ENCODE measurements at places on chromosomes 11 and 22. TPM values are rescaled to one million over a fixed set of nuclear protein-coding genes. Genes with fewer than 3 reads are reported as not detected.

TSPO gene
- total RNA-seq: 138 TPM

SAA2 gene
- not detected for total RNA-seq

NCAM1 gene
- not detected for total RNA-seq

KLHDC7B gene
- total RNA-seq: 5.3 TPM

TEX12 gene
- not detected for total RNA-seq

DNA sequence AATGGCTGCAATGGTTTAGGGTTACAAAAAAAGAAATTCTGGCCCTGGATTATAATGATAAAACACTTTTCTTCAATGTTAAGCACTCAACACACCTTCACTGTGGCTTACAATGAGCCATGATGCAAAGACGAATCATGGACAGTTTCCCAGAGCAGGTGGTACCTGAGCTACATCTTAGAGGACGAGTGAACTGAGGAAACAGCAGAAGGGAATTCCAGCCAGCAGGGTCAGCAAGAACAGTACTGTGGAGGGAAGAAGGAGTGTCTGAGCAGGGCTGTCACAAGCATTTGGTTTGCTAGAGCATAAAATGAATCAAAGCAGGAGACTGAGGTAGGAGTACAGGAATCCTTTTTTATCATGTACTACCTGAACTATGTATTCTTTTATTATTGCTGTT is 332.8 kb upstream of the C11orf87 start:
- no peak overlapping the region for H3K27ac ChIP-seq
- no peaks in the 10 kb centered on the region for H3K36me3 ChIP-seq
- no peak overlapping the region for H3K4me3 ChIP-seq
- H3K4me1 ChIP-seq: no peaks in the 10 kb centered on the region

DNA sequence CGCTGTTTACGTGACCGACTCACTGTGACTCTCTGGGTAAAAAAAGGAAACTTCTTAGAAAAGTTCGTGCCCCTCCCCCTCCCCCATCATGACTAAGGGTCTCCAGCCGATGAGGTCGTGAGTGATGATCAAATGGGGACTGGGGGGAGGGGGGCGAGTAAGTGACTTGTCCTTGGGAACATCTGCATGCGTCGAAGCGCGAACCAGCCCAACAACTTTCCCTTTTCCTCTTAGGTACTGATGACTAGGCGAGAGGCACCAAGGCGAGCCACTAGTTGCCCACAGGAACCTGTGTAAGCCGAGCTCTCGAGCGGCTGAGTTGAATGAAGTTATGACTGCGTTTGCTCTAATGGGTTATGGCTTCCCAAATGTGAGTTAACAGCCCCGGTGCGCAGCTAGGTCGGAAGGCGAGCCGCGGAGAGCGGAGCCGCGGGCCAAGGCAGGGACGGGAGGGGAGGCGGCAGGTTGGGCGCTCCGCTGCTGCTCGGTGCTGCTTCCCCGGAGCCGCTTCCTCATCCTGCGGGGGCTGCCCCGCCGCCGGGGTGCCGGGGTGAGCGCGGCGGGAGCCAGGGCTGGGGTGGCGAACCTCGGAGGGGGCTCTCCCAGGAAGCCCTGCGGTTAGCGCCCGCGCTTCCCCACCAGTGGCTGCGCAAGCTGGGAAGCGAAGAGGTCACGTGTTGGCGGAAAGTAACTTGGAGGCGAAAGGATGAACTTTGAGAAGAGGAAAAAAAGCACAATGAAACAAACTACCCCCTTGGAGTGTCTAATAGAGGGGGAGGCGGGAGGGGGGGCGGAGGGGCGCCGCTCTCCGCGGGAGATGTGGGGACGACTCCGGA is 22.1 kb upstream of the BDNF start:
- no peaks in the 10 kb centered on the region for H3K4me1 ChIP-seq
- no peak overlapping the region for H3K27ac ChIP-seq
- peak overlapping the region; percentile 19 for H3K4me3 ChIP-seq
- peaks cover 4% of the 10 kb centered on the region for H3K36me3 ChIP-seq
- peaks cover 57% of the 10 kb centered on the region for H3K27me3 ChIP-seq
- DNase-seq: peak; percentile 54

DNA sequence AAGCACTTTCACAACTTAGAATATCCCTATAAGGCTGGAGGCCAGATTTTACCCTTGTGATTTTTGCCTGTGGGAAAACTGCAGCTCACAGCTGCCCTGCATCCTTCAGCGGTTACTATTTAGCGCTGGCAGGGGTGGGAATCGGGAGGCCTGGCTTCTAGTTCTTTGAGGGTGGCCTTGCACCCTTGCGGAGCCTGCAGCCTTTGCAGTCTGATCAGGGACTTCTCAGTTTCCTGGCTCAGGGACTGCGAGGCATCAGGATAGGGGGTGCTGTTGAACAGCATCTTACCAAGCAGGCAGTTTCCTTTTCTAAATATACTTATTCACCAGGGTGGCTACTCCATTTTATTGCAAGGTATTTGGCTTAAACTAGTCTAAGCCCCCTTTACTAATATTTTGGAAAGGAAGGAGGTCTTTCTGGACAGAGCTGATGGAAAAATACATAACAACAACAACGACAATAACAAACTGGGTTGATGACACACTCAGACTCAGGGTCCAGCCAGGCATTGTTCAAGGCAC is 2.9 kb upstream of the APOA1 start:
- no peaks in the 10 kb centered on the region for H3K27me3 ChIP-seq
- no peak overlapping the region for H3K27ac ChIP-seq
- H3K4me3 ChIP-seq: no peak overlapping the region
- peaks cover 11% of the 10 kb centered on the region for H3K4me1 ChIP-seq

GRCh38 chr22:45554040-45554406 is 51.3 kb downstream of the FBLN1 start:
- H3K36me3 ChIP-seq: no peaks in the 10 kb centered on the region
- no peaks in the 10 kb centered on the region for H3K4me1 ChIP-seq
- no peak overlapping the region for H3K27ac ChIP-seq

DNA sequence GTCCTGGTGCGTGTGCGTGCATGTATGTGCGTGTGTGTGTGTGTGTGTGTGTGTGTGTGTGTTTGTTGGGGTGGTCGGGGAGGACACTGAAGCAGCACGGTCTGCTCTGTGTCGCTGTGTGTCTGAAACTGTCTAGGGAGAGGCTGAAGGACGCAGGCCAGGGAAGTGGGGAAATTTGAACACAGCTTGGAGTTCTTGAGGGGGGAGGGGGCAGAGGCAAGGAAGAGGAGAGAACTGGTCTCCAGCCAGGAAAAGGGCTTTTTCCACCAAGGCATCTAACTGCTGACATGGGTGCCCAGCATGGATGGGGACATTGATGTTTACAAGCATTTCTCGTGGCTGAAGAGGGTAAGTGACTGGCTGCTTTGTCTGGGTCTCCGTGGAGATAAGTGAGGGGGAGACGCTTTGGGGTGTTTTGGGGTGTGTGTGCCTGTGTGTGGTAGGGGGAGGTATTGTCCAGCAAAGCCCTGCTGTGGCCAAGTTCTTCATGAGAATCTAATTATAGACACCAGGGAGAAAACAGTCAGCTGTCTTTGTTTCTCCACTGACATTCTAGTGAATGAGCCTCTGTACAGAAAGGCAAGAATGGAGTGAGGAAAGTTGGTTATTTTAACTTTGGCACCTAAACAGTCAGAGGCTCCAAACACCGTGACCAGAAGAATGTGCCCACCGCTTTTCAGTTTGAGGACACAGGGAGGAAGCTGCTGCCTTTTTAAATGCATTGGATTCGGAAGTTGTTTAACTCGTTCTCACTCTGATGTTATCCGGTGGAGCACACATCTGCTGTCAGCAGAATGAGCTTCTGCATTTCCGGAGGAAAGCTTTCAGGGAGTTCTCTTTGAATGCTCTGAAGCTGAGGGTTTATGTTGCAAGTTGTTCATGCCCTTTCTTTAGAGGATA is 63.7 kb downstream of the PPFIBP2 start:
- H3K27me3 ChIP-seq: peaks cover 45% of the 10 kb centered on the region
- peak overlapping the region; percentile 43 for H3K27ac ChIP-seq
- H3K36me3 ChIP-seq: no peaks in the 10 kb centered on the region
- peak overlapping the region; percentile 77 for H3K4me3 ChIP-seq
- DNase-seq: peak; percentile 77

- peaks cover 3% of the 10 kb centered on the region for H3K27me3 ChIP-seq
- peak overlapping the region; percentile 91 for H3K27ac ChIP-seq
- peaks cover 58% of the 10 kb centered on the region for H3K4me1 ChIP-seq
- peak overlapping the region; percentile 81 for H3K4me3 ChIP-seq
These were observed 557 bp downstream of the GTPBP1 start for GRCh38 chr22:38706101-38706900.

DNA sequence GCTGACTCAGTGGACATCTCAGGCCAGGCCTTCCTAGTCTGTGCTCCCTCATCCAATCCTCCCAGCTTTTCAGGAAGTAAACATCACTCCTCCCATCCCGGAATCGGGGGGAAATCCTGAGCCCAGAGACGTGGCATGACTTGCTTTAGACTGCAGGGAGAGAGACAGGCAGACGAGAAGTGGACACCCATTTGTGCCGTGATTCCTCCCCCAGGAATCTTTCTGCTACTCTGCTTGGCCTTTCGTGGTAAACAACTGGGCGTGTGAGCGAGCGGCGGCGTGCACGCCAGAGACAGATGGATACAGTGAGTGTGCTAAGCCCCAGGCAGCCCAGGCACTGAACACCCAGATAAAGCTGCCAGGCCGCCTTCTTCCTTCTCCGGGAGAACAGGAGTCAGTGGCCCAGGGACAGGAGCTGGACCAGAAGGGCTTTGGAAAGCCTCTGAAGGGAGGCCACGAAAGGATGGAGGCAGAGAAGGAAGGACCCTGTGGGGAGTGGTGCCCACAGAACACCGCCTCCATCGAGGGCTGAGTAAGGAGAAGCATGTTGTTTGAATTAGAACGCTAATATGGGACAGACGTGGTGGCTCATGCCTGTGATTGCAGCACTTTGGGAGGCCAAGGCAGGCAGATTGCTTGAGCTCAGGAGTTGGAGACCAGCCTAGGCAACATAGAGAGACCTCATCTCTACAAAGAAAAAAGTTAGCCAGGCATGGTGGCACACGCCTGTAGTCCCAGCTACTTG is 53.0 kb upstream of the PRR5 start:
- no peak for DNase-seq
- H3K27ac ChIP-seq: no peak overlapping the region
- no peak overlapping the region for H3K4me3 ChIP-seq
- H3K27me3 ChIP-seq: peaks cover 7% of the 10 kb centered on the region

GRCh38 chr11:27100534-27100933 is 59.9 kb downstream of the BBOX1 start:
- H3K4me1 ChIP-seq: no peaks in the 10 kb centered on the region
- no peak overlapping the region for H3K4me3 ChIP-seq
- H3K36me3 ChIP-seq: no peaks in the 10 kb centered on the region
- no peak overlapping the region for H3K27ac ChIP-seq

DNA sequence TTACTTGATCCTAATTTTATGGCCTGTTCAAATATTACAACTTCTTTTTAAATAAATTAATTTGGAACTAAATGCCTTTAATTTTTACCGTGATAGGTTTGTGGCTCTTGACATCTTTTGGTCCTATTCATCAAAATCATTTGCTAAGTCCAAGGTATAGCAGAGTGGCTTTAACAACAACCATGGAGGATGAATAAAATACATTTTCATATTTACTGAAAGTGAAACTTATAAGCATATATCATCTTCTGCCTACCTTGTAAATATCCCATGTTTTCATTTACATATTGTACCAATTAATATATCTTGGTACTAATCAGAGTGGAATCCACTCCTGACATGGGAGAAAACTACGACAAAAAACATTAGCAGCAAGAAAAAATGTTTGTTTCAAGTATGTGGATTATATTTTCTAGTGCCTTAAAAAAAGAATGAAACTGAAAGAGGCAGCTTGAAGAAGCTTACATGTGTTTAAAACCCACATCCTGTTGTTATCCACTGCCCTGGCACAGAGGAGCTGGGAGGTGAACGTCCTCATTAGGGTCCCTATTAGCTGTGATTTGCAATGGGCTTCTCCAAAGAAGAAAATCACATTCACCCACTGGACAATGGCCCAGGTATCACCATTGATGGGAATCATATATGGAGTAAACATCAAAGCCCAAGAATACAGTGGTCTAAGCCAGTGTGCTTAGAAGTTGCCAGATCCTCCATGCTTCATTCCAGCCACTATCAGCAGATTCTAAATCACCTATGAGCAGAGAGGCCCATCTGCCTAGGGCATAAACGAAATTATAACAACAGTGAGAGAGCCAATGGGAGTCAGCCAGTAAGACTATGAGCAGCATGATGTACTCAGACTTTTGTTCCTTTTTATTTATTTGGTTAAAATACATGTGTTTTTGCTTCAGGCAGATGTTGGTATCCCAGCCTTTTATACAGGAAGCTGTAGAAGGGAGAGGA is 84.7 kb downstream of the MAML2 start:
- peak overlapping the region; percentile 67 for H3K4me3 ChIP-seq
- H3K4me1 ChIP-seq: peaks cover 79% of the 10 kb centered on the region
- H3K27me3 ChIP-seq: no peaks in the 10 kb centered on the region
- peak; percentile 86 for DNase-seq
- peaks cover 13% of the 10 kb centered on the region for H3K36me3 ChIP-seq

DNA sequence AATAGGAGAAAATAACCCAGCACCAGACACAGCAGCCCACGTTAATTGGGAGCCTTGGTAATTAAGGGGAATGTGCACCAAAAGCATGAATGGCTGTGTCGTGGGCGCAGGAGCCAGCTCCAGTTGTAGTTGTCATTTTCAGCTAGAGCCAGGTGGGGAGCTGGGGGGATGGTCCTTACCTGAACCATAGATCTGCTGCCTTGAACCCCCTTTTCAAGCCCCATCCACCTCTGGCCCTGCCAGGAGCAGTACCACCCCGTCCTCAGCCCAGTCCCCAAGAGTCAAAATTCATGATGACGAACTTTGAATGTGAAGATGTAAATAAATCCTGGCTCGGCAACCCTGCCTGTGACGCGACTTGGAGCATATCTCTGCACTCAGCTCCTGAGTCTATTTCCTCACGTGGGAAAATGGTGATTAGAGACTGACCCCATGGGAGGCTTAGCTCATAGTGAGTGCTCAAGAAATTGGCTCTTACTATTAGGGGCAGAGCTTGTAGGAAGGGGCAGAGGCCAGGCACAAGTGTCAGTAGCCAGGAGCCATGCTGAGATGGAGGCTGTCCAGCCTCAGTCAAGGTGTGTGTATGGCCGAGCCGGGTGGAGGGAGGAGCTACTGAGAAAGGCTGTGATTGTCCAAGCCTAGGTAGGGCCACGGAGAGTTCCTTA is 794 bp upstream of the FXYD6 start:
- no peaks in the 10 kb centered on the region for H3K36me3 ChIP-seq
- DNase-seq: no peak
- peak overlapping the region; percentile 66 for H3K4me3 ChIP-seq

DNA sequence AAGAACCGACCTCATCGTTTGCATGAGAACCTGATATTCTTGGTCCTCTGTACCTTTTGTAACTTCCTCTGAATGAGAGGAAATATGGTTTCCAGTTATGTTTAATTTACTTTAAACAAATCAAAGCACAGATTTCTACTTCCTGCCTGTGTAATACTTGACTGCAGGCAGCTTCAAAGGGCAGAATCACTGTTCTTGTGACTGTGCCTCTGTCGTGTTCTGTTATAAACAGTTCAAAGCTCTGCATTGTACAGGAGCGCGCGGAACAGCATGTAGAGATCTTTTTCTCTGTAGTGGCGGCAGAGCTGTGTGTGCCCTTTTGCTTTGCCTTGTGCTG is 73.2 kb upstream of the CLDN5 start:
- H3K36me3 ChIP-seq: no peaks in the 10 kb centered on the region
- H3K27ac ChIP-seq: peak overlapping the region; percentile 45
- H3K4me3 ChIP-seq: peak overlapping the region; percentile 36
- peaks cover 24% of the 10 kb centered on the region for H3K4me1 ChIP-seq

GRCh38 chr22:49208768-49209252 is 618.9 kb downstream of the BRD1 start:
- peak; percentile 58 for DNase-seq
- no peak overlapping the region for H3K4me3 ChIP-seq
- no peak overlapping the region for H3K27ac ChIP-seq
- no peaks in the 10 kb centered on the region for H3K4me1 ChIP-seq
- no peaks in the 10 kb centered on the region for H3K27me3 ChIP-seq

GRCh38 chr22:41576877-41577276 is 12.8 kb downstream of the PMM1 start:
- H3K36me3 ChIP-seq: peaks cover 14% of the 10 kb centered on the region
- no peaks in the 10 kb centered on the region for H3K27me3 ChIP-seq
- no peak overlapping the region for H3K4me3 ChIP-seq
- peak; percentile 83 for DNase-seq
- no peak overlapping the region for H3K27ac ChIP-seq
